ENCODE measurements at places on chromosomes 3 and 15.

DNA sequence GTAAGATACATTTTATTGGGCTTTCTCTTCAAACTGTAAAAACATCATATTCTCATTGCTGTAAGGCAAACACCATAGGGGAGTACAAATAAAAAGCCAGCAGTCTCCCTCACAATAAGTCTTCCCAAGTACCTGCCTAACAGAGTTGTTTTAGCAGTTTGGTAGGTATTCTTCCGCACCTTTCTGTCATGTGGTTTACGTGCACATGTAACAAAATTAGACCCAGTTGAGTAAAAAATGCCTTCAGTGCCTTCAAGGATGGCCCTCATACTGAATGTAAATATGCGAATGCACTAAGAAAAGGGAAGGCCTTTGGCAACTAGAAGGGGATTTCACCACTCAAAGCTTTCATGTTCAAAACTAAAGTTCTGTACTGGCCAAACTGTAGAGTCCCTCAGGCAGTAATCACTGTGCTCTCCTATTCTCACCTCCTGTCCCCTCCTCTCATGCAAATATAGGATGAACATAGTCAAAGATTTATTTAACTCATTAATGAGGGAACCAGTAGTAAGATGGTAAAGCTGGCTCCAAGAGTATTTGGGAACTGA lies 26.4 kb downstream of the USP3 start:
- 0 out of 2 replicates have a peak, but pooled peaks cover 3% of the 10 kb centered on the region for H3K4me1 ChIP-seq
- no peaks in the 10 kb centered on the region for H3K27me3 ChIP-seq
- DNase-seq = no peak
- H3K36me3 ChIP-seq = no peaks in the 10 kb centered on the region
- H3K4me3 ChIP-seq = no peak overlapping the region

DNA sequence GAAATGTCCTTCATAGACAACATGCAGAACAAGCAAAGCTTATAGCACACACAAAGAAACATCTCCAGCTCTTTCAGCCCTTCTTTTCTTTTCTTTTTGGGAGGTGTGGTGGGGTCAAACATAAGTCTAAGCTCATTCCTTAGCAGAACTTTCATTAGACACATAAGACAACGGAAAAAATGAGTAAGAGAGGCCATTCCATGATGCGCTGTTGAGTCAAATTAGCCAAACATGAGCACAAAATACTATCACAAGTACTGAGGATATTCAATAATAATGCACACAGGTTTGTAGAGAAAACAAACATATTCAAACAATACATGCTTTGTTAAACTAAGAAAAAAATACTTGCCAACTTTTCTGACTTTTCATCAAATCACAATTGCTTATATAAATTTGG lies 83.0 kb downstream of the PLOD2 start:
- no peak overlapping the region for H3K27ac ChIP-seq
- no peaks in the 10 kb centered on the region for H3K36me3 ChIP-seq
- DNase-seq = no peak
- no peaks in the 10 kb centered on the region for H3K27me3 ChIP-seq
- H3K4me1 ChIP-seq = no peaks in the 10 kb centered on the region

DNA sequence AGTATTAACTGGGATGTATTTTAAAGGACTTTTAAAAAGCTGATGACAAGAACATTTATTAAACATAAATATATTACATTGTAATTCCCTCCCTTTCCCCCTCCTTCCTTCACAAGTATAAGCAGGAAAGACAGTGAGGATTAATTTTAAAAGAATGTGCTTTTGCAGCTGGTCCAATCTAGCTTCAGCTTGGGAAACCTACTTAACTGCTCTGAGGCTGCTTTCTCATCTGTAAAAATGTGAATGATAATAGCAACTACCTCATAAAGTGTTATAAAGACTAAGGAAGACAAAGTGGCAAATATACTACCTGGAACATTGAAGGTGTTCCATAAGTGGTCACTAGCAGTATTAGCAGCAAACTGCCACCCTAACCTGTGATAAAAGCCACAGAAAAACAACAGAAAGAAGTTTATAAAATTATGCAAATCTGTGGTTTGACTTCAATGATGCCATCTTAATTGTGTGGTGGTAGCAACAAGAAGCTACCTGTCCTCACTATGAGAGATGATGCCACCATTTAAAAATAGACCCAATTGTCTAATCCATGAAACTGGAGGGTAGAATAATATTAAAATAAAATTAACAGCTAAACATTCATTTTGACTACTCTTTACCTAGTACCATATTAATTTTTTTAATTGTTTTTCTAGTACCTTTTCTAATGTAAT lies 20.0 kb downstream of the DHX36 start:
- no peak overlapping the region for H3K27ac ChIP-seq
- no peak overlapping the region for H3K4me3 ChIP-seq
- H3K27me3 ChIP-seq = no peaks in the 10 kb centered on the region
- H3K4me1 ChIP-seq = no peaks in the 10 kb centered on the region
- no peak for DNase-seq
- H3K36me3 ChIP-seq = peaks cover 97% of the 10 kb centered on the region

DNA sequence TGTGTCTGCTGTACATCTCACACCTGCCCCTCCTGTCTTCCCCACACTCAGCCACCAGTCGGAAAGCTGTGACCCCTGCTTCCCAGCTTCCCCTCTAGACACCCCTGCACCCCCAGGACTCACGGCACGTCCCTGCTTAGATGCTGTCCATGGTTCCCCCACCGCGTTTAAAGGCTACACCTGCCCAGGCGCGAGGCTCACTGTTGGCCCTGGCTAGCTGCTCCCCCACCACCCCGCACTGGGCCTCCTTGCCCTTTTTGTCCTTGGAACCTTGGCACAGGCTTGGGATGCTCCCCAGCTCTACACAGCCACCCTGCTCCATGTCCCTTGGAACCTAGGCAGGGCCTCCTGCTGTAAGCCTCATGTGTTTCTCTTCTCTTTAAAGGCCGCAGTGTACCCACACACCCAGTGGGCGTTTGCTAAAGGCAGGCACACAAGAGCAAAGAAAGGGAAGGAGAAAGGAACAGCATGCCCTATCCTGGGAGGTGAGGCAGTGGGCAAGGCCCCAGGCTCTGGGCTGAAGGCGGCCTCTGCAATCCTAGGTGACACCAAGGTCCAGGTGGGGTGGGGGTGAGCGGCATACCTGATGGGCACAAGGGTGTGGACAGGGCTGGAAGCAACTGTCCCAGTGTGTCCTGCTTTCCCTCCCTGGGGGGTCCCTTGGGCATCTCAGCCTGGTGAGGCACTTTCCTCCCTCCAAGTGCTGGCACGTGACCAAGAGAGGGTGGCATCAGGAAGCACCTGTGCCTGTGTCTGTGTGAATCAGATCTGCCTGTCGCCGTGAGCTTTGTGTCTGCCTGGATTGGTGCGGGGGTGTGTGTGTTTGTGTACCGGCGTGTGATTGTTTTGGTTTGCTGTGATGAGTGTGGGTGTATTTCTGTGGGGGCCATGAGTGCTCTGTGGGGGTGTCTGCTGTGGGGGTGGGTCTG lies 54.4 kb downstream of the TPRA1 start:
- H3K4me1 ChIP-seq = no peaks in the 10 kb centered on the region
- H3K4me3 ChIP-seq = no peak overlapping the region
- H3K27me3 ChIP-seq = peaks cover 3% of the 10 kb centered on the region
- no peak overlapping the region for H3K27ac ChIP-seq
- DNase-seq = no peak

DNA sequence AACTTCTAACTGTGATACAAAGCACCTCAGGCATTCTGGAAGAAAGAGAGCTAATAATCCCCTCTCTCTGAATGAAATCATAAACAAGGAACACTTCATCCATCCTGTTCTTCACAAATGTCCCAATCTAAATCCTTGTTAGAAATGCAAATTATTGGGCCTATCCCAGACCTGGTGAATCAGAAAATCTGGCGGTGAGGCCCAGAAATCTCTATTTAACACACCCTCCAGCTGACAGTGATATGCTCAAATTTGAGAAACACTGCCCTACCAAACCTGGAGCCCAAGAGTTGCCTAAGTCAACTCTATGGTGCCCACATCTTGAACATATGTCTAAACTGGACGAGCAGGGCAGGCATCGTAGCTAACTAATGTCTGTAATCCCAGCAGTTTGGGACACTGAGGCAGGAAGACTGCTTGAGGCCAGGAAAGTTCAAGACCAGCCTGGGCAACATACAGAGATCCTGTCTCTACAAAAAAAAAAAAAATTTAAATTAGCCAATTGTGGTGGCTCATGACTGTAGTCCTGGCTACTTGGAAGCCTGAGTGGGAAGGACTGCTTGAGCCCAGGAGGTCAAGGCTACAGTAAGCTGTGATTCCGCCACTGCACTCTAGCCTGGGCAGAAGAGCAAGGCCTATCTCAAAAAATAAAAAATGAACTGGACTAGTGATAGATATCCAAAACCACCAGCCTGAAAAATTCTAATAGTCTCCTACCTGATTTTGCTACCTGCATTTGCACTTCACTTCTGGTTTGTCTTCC lies 23.1 kb downstream of the SCAP start:
- no peak for DNase-seq
- no peaks in the 10 kb centered on the region for H3K27me3 ChIP-seq
- no peak overlapping the region for H3K27ac ChIP-seq

DNA sequence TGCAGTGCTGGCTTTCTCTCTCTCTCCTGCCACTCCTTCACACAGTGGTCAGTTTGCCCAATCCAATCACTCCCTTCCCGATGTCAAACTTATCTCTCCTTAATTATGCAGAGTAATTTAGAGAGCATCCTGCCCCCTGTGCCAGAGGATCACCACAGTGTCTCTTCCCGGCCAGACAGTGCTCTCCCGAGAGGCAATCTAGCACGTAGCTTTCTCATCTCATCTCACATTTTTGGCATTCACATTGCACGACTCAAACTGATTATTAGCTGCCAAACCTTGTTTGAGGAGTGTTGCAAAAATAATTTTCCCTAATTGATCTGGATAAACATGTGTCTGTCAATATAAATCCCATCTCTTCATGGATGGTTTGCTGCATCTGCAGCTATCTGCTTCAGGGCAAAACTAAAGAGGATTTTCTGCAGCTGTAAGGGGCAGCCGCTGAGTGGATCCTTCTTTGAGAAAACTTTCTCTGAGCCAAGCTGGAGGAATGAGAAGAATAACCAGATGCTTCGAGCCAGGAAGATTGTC lies 37.8 kb downstream of the SSUH2 start:
- no peaks in the 10 kb centered on the region for H3K36me3 ChIP-seq
- no peaks in the 10 kb centered on the region for H3K4me1 ChIP-seq
- no peak overlapping the region for H3K27ac ChIP-seq
- DNase-seq = no peak

DNA sequence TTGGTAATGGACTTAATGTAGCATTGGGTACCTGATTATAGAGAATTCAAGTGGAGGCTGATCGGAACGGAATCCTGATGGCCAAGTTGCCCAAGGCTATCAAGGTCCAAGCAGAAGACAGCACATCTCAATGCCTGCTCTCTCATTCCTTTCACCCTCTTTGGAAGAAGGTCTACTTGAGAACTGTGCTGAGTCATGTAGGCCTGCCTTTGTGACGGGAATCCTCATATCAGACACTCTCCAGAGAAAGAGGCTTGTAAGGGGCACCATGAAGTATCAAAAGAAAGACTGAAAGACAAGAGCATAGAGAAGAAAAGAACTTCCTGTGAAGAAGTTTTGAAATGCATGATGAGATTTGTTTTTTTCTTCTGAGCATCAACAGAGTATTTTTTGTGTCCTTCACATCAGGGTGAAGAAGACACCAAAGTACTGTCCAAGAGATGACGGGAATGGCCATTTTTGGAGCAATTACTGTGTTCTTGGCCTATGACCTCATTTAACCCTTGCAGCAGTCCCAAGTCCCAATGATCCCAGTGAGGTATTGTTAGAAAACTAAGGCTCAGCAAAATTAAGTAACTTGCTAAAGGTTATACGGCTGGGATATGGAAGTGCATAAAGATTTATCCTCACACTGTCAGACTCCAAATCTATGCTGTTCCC lies 13.2 kb upstream of the LARP6 start:
- H3K36me3 ChIP-seq = no peaks in the 10 kb centered on the region
- H3K27ac ChIP-seq = no peak overlapping the region
- H3K4me3 ChIP-seq = no peak overlapping the region
- H3K27me3 ChIP-seq = no peaks in the 10 kb centered on the region
- H3K4me1 ChIP-seq = no peaks in the 10 kb centered on the region

- no peak overlapping the region for H3K4me3 ChIP-seq
- H3K36me3 ChIP-seq = no peaks in the 10 kb centered on the region
- no peak overlapping the region for H3K27ac ChIP-seq
- no peak for DNase-seq
- H3K27me3 ChIP-seq = peaks cover 78% of the 10 kb centered on the region
- peaks cover 4% of the 10 kb centered on the region for H3K4me1 ChIP-seq
Observed at GRCh38 chr3:13145826-13146642, 72.8 kb upstream of the IQSEC1 start.

DNA sequence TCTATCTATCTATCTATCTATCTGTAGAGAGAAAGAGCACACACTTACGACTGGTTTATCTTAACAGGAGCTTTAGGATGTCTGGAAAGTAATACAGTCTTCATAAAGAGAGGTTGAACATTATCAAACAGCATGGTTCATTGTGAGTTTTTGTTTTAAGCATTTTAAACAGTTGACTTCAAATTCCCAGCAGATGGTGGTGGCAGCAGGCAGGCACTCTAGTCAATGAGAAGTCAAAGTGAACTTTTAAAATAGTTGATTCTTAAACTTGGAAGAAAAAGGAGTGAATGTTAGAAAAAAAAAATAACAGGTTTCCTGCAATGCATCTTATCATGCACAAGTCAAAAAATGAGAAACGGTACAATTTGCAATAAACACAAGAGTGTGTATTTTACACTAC lies 432.7 kb downstream of the IL5RA start:
- no peaks in the 10 kb centered on the region for H3K27me3 ChIP-seq
- H3K36me3 ChIP-seq = no peaks in the 10 kb centered on the region
- no peaks in the 10 kb centered on the region for H3K4me1 ChIP-seq

DNA sequence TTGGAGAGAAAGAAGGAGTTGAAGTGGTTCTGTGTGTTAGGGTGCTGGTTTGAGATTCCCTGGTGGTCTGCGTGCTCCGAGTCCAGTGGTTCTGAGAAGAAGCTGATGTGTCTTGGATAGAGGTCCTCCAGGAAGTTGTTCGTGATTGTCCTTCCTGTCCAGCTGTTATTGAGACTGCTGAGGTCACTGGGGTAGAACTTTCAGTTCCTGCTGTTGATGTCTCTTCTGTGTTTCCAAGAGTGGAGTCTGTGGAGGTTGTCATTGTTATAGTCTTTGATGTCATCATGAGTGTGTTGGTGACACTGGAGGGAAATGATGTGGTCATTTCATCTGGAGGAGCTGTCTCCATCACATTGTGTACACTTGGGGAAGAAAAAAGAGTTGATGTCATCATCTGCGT lies 20.8 kb downstream of the MUC4 start:
- no peak for DNase-seq
- H3K4me3 ChIP-seq = no peak overlapping the region
- no peak overlapping the region for H3K27ac ChIP-seq
- no peaks in the 10 kb centered on the region for H3K4me1 ChIP-seq
- peaks cover 24% of the 10 kb centered on the region for H3K27me3 ChIP-seq
